IPS-NIHi11 (cell line): ENCODE measurements at places on chromosomes 11 and 22.

- no peak for DNase-seq
These were observed 40.8 kb downstream of the DDIAS start for GRCh38 chr11:82942376-82942775.

GRCh38 chr11:123429336-123429735 is 733 bp upstream of the GRAMD1B start:
- DNase-seq = no peak

GRCh38 chr22:44578516-44579230 is 80.6 kb upstream of the RTL6 start:
- DNase-seq = no peak

GRCh38 chr11:60946601-60947264 is 5.2 kb downstream of the SLC15A3 start:
- DNase-seq = no peak

- DNase-seq = no peak
These were observed 44.9 kb upstream of the DAGLA start for GRCh38 chr11:61635304-61635703.

DNA sequence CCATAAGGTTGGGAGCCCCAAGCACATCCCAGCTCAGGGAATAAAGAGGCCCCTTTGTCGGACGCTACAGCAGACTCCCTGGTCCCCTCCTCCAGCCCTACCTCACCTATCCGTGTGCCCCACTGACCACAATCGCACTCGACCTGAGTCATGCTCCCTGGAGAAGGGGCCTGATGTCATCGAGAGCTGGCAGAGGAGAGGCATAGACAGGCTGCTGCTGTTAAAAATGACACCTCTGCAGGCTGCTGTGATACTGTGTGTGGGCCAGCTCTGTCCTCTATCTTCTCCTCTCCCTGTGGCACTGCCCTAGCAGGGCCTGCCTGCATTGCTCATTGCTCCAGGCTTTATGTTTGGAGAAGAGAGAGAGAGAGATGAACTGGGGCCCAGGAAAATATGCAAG is 123.4 kb upstream of the SYT13 start:
- no peak for DNase-seq

DNA sequence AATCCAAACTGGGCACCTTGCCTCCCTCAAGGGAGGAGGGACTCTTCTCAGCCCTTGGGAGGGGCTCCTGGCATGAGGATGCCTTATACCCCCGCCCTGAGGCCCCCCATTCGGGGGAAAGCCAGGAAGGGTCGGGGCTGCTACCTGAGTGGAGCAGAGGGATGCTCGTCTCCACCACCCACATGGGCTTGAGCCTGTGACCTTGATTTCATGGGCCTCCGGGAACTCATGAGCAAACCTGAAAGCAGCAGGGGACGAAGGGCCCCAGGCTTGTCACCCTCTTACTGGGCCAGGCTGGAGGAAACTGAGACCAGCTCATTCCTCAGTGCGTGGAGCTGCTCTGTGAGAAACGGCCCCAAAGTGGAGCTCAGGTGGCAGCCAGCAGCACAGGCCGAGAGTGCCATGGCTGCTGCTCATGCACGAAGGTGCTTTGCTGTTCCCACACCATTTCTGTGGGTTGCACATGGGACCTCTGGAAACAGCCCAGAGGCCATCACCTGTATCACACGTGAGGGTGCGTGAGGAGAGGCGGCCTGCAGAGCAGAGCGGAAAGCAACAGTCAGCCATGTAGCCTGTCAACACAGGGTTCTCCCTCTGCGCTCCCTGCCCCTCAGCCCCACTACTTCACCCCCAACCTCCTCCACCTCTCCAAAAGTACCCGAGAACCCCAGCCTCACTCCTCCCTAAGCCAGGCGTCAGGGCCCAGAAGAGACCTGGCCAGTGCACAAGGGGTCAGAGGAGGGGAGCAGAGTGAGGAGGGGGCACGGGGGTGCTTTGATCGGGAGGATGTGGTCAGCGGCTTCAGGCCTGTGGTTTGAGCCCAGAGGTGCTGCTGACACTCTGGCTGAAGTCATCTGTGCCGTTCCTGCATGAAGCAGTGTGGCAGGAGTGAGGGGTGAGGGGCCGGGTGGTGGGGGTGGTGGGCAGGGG is 14.1 kb upstream of the IL2RB start:
- DNase-seq = no peak

DNA sequence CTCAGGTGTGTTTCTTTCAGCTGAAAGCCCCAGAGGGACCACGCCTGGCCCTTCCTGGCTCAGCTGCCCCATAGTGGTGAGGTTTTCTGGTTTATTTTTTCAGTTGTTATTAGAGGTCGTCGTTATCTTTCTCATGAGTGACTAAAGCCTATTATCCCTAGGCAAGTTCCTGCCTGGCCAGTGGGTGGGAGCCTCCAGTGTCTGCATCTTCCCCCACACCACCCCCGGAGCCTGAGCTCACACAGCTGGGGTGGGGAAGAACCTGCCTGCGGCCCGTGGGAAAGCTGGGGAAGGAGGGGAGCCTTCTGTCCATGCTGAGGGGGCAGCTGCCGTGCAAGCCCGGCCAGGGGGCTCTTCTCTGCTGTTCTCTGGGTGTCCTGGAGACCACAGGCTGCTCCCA is 24.3 kb upstream of the PPFIA1 start:
- no peak for DNase-seq

DNA sequence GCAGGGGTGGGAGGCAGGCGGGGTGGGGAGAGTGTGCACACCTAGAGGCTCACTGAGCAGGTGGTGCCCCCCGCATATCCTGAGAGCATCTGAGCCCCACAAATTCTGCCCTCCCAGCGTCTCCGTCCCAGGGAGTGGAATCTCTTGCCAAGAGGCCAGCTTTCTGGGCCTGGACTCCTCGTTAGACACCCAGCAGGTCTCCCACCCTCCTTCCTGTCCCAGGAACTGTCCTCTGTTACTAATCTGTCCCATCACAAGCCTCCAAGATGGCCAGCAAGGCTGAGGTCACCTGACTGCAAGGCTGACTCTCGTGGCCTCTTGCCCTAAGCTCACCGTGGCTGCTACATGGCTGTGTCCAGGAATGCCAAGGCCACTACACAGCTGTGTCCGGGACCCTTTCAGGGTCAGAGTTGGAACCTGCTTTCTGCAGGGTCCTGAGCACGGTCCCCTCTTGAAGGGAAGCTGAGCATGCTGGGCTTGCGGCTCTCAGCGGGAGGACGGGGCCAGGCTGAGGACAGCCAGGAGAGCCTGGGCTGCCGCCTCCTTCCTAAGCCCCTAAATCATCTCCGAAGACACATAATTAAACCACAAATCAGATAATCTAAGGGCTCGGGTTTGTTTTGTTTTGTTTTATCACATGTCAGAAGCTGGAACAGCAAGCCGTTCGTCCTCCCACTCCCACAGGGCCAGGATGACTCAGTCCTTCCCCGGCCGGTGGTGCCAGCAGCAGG is 1327.3 kb downstream of the TBC1D22A start:
- DNase-seq = no peak

- DNase-seq = no peak
These were observed 73.8 kb upstream of the GAL start for GRCh38 chr11:68610452-68611116.

- DNase-seq = no peak
These were observed 20.3 kb upstream of the PGM2L1 start for GRCh38 chr11:74418509-74418895.

DNA sequence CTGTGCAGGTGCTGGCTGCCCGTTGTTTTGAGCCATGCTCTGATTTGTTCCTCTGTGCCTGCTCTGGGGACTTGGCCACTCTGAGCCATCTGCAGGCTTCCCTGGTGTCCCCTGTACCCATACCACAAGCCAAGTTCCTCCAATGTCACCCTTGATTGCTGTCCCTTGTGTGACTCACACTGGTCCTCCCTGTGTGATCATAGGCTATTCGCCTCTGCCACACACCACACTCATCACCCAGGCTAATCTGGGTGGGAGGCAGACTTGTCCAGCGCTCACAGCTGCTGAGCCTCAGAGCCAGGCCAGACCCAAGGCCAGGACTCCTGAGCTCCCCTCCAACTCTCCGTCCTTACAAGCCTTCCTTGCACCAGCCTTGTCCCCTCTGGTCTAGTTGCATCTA is 31.7 kb downstream of the IGF2 start:
- no peak for DNase-seq

- no peak for DNase-seq
These were observed 35.4 kb downstream of the NXPE2 start for GRCh38 chr11:114713756-114714155.

GRCh38 chr22:17749605-17750395 is 24.5 kb downstream of the BID start:
- no peak for DNase-seq

DNA sequence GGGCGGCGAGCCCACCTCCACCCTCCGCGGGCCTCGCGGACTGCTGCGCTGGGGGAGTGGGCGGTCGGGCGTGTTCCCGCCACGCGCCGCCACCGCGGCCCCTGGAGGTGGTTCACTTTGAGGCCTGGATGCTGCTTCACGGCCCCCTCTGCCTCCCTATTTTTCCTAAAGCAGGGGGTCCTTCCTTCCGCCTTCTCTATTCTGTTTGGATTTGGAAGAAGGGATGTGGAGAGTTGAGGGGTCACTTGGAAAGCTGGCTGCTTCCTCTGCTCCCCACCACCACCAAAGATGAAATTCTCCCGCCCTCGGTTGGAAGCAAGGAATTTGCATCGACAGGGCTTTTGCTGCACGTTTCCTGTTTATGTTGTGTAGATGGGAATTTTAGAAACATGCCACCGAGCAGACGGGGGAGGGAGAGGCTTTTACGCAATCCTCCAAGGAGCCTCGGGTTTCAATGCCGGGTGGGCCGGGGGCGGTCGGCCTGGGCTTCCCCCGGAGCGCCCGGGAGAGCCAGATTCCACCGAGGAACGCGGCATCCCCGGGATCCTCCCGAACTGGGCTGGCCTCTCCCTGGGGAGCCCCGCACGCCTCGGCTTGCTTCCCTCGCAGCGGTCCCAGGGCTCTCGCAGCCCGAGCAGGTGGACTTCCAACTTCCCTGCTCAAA is 403 bp upstream of the SBF2 start:
- DNase-seq = peak; percentile 48

GRCh38 chr11:35677904-35678303 is 15.3 kb downstream of the TRIM44 start:
- no peak for DNase-seq

- DNase-seq = no peak
These were observed 19.7 kb downstream of the SLC37A2 start for GRCh38 chr11:125082611-125083311.

- DNase-seq = peak; percentile 85
These were observed 26.7 kb upstream of the TOLLIP start for GRCh38 chr11:1335811-1336761.
